ENCODE measurements at places on chromosomes 12 and 14.
A peak's percentile ranks its signal among the peaks of the same experiment; 100 is the strongest.

DNA sequence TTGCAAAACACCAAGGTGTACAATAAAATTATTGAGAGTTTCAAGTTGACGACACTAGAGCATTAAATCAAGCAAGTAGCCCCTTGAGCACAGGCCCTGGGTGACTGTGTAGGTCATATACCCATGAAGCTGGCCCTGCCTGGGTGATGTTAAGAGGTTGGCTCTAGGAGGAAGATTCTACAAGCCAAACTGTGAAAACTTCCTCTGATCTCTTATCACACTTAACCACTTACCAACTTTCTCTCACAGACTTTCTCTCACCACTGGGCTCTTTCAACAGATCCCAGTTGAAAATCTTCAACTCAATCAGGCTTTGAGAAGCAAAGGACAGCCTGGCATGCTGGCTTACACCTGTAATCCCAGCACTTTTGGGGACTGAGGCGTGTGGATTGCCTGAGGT is 186.9 kb upstream of the BTG1 start:
- DNase-seq, result no peak

DNA sequence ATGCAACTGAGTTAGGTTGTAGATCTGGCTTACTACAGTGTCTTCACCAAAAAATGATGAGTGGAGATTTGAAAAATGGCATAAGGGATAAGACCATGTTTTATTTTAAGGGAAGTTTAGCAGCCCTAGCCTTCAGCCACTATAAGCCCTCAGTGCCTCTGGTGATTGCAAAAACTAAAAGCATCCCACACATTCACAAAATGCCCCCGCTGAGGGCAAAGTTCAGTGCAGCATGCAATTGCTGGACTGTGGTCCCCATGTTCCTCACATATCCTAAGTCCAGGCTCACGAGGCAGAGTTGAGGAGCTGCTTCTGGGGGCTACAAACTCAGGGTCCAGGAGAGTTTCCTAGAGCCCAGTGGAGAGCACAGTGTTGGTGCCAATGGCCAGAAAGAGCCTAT is 29.6 kb upstream of the NCOR2 start:
- DNase-seq, result no peak

GRCh38 chr12:89225401-89225800 is 126.9 kb downstream of the DUSP6 start:
- DNase-seq, result peak; percentile 51

DNA sequence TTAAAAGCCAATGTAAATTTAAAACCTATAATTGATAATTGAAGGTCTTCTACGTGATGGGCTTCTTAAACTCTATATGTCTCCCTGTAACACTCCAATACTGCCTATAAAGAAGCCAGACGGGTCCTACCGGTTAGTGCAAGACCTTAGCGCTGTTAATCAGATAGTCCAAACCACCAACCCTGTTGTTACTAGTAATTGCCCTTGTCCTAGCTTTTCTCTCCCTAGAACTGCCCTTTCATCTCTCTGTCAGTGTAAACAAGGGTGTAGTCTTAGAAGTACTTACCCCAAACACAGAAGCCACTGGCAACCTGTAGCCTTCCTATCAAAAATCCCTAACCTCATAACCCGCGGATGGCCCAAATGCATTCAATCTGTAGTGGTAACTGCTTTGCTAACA is 243.0 kb upstream of the DIO3 start:
- DNase-seq, result no peak

DNA sequence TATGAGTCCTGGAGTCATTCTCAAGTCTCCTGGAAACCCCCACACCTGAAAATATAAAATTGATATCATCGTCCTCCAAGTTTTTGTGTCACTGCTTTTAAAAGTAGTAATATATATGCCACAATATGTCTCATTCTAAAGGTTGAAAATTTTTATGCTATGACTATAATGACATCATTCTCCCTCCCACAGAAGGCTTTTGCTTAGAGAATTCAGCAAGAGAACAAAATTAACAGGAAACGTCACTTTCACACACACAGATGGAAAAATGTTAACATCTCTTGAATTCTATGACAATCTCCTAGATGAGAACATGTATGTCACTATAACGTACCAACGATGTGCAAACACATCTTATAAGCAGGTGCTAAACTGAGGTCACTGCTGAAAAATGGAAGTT is 498.3 kb downstream of the FOXG1 start:
- no peak for DNase-seq

- no peak for DNase-seq
Measured at GRCh38 chr14:92551044-92551841, 37.7 kb downstream of the RIN3 start.

- DNase-seq, result no peak
Measured at GRCh38 chr12:56288705-56289387, 11.3 kb downstream of the CS start.

DNA sequence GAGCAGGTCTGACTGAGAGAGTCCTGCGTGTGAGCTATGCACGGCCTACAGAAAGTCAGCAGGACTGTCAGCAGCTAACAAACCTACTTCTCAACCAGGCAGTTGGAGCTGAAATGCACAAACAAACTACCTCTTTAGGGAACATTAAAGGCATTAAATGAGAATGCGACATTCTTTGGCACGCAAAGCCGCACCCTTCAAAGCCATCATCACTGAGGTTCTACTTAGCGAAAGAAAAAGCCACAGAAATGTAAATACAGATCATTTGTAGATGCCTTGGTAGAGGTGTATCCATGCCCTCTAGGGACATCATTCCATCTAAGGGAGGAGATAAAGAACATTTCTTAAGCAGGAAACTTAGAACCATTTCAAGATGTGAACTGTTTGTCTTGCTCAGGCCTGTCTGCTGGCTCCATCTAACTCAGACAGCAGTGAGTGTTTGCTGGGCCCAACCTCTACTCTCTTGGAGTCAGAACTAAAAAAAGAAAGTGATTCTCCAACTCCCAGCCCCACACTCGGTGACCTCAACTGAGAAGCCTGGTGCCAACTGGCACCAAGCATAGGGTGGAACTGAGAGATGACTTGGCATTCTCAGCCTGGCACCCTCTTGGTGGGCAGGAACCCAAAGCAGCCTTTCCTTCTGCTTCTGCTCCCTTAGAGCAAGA is 63.5 kb upstream of the MBIP start:
- no peak for DNase-seq

DNA sequence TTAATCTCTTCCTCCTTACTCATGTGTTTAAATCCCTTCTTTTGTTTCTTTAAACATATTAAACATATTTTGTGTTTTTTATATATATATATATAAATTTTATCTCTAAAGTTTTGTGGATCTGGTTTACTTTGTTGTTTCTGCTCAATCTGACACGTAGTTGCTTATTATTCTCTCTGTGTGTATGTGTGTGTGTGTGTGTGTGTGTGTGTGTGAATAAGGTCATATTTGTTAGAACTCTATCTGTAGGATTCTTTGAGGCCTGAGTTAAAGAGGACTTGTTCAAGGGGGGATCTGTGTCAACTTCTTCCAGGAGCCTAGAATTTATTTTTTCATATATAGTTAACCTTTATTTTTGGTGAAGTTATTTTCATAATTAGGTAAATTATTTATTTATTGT is 2.7 kb downstream of the GPR65 start:
- DNase-seq, result no peak

DNA sequence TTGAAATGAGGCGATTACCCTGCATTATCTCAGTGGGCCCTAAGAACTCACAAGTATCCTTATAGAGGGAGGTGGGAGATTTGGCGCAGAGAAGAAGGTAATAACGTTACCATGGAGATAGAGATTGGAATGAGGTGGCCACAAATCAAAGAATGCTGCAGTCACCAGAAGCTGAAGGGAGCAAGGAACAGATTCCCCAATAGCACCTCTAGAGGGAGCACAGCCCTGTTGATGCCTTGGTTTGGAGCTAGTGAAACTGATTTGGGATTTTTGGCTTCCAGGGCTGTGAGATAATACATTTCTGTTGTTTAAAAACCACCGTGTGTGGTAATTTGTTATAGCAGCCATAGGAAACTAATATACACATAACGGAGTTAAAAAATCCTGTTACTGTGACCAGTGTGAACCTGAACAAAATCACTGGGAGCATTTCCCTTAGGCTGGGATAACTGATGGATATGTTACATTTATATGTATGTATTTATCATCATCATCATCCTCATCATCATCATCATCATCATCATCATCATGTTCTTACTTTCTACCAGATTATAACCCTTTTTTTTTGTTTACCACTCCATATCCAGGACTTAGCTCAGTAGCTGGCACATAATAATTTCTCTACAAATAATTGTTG is 100.3 kb downstream of the LIN7A start:
- no peak for DNase-seq

DNA sequence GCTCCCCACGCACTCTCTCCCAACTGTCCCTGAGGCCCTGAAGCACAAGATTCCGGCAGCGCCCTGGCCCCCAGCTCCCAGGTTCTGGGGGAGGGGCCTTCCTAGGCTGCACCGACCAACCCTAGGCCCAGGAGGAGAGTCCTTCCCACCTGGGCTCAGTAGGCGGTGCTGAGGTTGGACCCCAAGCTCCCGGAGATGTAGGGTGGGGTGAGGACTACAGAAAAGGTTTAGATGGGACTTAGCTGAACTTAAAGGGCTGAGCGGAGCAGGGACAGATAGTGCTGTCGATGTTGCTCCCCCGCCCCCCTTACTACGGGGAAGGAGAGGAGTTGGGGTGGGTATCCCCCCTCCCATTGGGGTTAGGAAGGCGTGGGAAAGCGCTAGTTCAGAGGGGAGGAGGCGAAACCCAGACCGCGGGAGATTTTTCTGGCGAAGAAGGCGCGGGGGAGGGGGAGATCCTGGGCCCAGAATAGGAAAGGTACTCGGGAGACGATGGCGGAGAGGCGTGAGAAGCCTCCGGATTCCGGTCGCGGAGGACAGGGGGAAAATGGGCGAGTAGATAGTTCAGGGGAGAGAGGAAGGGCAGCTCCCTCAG is 4.2 kb upstream of the BAZ2A start:
- DNase-seq, result no peak

DNA sequence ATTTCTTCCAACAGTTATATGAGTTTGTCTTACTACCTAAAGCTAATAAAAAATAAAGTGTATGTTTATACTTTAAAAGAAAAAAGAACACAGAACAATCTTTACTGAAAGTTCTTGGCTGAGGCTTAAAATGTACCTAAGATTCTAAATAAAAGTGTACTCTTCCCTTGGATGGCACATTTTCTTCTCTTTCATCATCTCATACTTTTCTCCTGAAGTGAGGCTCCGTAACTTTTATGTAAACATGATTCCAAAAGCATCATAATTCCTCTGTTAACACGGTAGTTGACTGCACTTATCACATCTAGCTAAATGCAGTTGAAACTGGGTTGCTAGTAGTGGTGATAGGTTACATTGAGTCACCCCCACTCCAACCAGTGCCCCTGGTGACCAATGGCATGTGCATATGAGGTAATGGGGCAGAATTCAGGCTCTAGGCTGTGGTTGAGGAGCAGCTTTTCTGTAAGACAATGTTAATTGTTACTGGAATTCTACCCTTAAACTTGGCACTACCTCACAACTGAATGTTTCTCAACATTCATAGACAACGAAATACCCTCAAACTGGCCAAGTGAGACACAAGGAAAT is 38.4 kb downstream of the WASHC3 start:
- DNase-seq, result no peak

- DNase-seq, result no peak
Measured at GRCh38 chr12:65937161-65937641, 112.9 kb downstream of the HMGA2 start.

DNA sequence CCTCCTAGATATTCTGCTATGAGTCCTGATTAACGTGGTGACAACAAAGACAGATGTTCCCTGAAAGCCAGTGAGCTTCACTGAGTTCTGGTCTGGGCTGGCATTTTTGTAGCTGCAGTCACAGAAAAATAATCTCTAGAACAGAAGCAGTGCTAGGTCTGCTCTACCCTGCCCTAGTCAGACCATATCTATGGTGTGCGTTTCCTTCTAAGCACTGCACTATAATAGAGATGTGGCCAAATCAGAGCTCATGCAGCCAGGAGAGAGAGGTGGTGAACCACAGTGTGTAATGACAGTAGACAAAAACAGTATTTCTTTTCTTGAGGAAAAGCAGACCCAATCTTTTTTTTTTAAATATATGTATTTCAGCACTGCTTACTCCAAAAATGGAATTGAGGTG is 76.3 kb downstream of the CMAS start:
- DNase-seq, result no peak

DNA sequence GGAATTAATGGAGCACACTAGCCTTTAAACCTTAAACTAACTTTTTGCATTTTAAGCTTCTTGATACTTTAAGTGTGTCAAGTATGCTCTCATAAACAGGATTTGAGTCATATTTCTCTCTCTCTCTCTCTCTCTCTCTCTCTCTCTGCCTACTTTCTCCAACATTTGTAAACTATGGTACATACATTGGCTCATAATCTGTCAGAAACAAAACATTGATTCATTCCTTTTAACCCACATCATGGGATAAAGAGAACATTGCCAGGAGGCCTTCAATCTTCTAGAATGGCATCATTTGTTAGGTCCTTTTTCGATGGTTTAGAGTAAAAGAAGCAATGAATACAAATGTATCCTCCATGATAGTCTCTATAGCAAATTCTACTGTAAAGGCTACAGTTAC is 81.6 kb upstream of the RERGL start:
- no peak for DNase-seq

- DNase-seq, result no peak
Measured at GRCh38 chr12:82930301-82930700, 243.6 kb downstream of the TMTC2 start.

GRCh38 chr14:58571769-58572472 is 65.8 kb upstream of the DACT1 start:
- DNase-seq, result peak; percentile 35

DNA sequence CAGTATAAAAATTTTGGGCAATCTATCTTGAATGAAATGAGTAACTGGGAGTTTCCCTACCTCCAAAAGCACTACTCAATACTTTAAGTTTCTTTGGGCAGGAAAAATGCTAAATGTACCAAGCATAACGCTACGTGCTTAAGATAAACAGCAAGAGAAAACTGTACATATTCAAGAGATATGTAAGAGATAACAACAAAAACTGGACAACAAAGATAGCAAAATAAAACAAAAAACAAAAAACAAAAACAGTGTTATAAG is 20.0 kb downstream of the PTGES3 start:
- DNase-seq, result no peak

DNA sequence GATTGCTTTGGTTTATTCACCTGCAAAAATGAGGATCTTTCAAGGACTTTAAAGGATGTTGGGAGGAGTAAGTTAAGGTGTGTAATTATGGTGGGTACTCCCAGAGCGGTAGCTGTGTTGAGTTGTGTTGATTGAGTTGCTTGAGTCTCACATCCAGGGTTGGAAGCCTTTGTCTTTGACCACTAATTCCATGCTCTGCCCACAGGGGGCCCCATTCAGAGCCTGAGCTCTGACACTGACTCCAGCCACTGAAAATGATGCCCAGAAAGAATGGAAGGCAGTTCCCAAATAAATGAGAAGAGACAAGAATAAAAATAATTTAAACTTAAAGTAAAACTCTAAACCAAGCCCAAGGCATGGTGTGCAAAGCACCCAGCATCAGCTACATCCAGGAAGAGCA is 237.4 kb upstream of the PWP1 start:
- no peak for DNase-seq

- no peak for DNase-seq
Measured at GRCh38 chr14:65462411-65462810, 49.9 kb downstream of the FUT8 start.
